ENCODE measurements at places on chromosomes 5 and 9.

- DNase-seq, result no peak
These were observed 207.5 kb downstream of the NXNL2 start for GRCh38 chr9:88742483-88742882.

DNA sequence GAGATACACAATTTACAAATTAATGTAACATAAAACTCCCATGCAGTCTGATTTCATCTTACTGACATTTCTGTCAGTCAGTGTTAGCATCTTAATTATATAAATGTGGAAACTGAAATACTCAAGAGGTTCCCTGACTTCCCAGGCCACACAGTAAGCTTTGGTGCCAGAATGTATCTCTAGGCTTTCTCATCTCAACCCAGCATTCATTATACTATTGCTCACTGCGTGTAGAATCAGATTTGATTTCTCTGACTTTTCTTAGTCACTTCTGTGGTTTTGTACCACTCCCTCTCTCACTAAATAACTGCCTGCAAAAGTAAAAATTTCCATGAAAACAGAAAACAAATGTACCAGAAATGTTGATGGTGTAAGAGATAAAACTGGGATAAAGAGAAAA, 31.7 kb upstream of the CDKN2B start:
- DNase-seq, result no peak

DNA sequence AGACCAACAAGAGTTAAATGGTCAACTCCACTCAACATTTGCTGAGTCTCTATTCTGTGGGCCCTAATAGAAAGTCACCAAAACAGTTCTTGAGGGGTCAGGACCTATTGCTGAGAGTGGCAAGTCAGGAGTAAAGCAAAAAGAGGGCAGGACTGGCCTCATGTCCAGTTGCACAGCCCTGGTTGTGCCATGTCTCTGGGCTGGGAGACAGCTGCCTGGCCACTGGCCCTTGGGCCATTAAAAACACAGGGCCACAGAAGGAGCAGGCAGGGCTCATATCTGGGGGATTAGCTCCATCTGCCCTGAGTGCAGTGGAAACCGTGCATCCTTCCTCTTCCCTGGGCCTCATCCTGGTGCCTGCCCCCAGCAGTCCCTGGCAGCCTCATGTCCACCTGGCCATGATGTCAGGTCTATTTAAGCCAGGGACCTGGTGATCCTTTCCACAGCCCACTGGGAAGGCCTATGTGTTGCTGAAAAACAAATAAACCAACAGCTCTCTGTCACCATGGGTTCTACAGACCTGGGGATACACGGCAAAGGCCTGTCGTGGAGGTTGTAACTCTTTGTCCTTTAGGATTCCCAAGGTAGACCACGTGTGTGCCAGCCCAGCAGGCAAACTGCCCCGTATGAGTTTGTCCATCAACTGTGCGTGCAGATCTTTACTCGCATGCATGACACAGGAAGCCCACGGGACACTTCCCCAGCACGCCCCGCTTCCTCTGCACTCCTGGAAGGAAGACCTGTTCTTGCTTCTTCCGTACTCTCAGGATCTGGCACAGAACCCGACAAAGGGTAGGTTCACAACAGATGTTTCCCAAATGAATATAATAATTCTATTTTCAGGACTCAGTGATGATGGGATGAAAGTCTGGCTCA, 148.8 kb downstream of the MTX3 start:
- no peak for DNase-seq

DNA sequence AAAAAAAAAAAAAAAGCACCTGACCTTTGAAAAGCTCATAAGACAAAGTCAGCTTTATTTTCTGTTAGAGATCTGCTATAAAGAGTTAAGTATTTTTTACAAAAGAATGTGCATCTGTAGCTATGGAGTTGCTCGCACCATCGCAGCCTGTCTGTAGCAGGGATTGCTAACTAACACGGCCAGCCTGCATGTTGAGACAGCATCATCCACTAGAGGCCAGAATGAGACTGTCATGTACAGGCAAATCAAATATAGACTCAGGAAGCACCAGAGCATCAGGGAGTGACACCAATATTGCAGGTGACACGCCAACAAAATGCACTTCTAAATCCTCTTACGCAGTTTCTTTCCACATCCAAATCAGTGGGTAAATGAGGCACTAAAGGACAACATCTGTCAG, 136.3 kb upstream of the RASEF start:
- DNase-seq, result no peak

GRCh38 chr5:176700239-176700847, 53.1 kb downstream of the TSPAN17 start:
- DNase-seq, result no peak

- no peak for DNase-seq
These were observed 34.7 kb downstream of the GABRP start for GRCh38 chr5:170818232-170818631.

DNA sequence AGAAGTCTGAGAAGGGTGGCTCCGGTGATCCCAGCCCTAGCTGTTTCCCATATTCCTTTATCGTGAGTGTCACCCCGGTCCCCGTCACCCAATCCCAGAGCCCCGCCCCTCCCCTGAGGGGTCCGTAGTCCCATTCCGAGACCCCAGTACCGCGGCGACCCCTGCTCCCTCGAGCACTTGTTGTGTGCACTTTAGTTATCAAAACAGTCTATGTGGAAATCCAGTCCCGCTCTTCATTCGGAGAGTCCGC, 223 bp downstream of the LRSAM1 start:
- no peak for DNase-seq

- no peak for DNase-seq
These were observed 65.2 kb downstream of the CRB2 start for GRCh38 chr9:123421186-123421585.

DNA sequence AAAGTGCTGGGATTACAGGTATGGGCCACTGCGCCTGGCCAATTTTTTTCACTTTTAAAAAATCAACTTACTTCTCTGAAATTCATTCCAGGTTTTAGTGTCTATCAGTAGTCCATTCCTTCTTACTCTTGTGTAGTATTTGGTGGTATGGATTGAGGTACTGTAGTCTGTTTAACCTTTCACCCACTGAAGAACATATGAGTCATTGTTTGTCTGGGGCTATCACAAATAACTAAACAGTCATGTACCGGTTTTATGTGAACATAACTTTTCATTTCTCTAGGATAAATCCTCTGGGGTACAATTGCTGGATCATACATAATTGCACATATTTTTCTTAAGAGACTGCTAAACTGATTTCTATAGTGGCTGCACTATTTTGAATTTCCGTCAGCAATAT, 1188.0 kb upstream of the CDH9 start:
- DNase-seq, result no peak

DNA sequence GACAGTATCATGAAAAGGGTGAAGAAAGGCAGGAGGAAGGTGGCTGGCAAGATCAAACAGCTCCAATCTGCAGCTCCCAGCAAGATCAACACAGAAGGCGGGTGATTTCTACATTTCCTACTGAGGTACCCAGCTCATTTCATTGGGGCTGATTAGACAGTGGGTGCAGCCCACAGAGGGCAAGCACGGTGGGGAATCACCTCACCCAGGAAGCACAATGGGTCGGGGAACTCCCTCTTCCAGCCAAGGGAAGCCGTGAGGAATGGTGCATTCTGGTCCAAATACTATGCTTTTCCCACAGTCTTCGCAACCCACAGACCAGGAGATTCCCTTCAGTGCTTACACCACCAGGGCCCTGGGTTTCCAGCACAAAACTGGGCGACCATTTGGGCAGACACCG, 66.8 kb downstream of the CAMSAP1 start:
- DNase-seq, result no peak

- no peak for DNase-seq
These were observed 118.5 kb downstream of the GPBP1 start for GRCh38 chr5:57292336-57292735.

DNA sequence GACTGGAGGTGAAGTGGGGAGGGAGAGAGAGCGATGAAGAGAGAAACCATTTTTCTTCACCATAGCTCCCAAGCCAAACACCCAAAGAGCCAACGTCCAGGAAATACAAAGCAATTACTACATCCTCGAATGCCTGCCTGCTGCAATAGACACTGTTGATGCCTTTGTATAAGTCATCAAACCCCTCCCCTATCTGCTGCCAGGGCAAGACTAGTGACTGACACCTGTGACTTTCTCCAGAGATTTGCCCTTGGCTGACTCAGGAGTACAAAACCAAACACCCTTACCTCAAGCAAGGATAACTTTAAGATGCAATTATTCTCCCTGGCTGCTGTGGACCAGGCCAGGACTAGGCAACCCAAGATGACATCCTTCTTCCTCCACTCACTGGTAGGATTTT, 81.8 kb upstream of the RASA1 start:
- DNase-seq, result no peak

DNA sequence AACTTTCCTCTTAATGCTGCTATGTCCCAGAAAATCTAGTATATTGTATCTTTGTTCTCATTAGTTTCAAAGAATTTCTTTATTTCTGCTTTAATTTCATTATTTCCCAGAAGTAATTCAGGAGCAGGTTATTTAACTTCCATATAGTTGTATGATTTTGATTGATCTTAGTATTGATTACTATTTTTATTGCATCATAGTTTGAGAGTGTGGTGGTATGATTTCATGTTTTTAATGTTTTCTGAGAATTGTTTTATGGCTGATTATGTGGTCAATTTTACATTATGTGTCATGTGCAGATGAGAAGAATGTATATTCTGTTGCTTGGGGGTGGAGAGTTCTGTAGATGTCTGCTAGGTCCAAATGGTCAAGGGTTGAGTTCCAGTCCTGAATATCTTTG, 425.6 kb upstream of the RORB start:
- DNase-seq, result no peak

DNA sequence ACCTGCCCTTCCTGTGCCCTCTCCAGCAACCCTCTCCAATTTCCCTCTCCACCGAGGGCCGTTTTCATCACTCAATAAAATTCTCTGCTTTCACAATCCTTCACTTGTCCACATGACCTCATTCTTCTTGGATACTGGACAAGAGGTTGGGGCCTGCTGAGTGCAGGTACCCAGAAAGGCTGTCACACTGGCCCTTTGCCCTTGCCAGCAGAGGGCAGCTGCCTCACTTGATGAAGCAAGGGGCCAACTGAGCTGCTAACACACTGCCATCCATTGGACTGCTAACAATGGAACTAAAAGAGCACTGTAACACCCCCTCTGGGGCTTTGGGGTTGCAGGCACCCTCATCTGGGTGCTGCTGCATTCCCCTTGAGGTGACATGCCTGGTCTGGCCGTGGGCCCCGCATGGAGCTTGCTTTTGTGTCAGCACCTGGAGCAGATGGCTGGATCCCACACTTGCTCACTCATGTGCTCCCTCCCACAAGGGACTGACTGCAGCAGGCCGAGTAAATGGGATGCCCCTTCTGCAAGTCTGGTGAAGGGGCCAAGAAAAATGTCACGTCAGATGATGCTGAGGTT, 308.1 kb upstream of the ADCY2 start:
- DNase-seq, result no peak

DNA sequence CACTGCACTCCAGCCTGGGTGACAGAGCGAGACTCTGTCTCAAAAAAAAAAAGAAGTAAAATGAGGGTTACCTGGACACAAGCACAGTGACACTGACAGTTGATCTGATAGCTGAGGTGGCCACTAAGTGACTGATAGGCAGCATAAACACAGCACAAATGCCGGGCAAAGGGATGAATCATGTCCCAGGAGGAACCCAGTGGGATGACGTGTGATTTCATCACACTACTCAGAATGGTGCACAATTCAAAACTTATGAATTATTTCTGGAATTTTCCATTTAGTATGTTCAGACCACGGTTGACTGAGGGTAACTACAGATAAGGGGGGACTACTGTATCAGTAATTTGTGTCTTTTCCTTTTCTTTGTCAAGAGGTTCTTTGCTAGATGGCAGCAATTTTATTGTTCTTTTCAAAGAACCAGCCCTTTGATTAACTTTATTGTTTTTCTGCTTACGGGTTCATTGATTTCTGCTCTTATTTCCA, 34.3 kb upstream of the RNF130 start:
- no peak for DNase-seq

All from activated CD4-positive, alpha-beta T cell treated with anti-CD3 and anti-CD28 coated beads for 24 hours (primary cell).